ENCODE measurements at places on chromosomes 6 and 20.
A peak's percentile ranks its signal among the peaks of the same experiment; 100 is the strongest.

GRCh38 chr6:35894776-35895175, 26.1 kb downstream of the SRPK1 start:
- DNase-seq, result no peak

DNA sequence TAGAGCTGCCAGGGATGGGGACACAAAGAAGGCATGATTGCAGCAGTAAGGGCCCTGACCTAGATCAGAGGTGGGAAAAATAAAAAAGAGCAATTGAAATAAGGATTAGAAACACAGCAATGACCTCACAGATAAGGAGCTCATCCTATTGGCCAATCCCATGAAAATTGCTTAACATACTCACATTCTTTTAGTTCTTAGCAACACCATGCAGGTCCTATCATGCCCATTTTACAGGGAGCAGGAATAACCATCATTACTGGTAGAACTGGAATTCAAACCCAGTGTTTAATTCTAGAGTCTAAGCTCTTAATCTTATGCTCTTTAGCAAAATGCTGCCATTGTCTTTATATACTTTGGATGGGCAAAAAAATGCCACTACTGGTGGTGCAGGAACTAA, 267.7 kb downstream of the RNF144B start:
- no peak for DNase-seq

GRCh38 chr20:32327087-32327681, 30.9 kb upstream of the ASXL1 start:
- DNase-seq, result no peak

DNA sequence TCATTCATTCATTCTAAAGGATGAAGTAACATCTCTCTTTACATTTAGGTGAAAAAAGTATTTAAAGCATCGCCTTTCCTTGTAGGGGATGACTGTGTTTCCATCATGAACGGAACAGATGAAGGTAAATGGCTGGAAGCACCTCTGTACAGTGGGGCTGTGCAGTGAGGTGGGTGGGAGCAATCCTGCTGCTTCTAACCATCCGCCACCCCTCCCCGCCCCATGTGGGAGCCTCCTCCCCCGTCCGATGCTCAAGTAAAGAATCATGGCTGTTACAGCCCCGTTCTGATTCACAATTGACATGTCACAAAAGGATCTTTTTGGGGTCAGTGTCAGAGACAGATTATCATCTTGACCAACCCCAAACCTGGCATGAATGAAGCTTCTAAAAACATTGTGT, 19.3 kb downstream of the ENTPD6 start:
- DNase-seq, result no peak

GRCh38 chr6:25401711-25402110, 122.5 kb downstream of the CARMIL1 start:
- DNase-seq, result no peak

DNA sequence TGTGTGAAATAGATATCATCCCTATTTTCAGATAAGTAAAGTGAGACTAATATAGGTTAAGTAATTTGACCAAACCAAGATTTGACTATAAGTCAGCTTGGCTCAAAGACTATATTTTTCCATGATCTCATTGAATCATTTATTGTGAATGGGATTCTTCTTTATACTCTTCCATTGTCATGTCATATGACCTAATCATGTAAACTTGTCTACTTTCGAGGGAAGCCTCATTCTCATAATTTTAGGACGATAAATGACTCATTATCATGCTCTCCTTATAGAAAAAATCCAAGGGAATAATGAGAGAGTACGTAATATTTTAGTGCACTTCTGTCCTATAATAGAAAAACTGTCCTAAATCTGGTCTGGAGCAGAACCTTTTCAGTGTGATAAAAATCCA, 40.9 kb upstream of the CCN6 start:
- DNase-seq, result no peak

GRCh38 chr6:106439459-106439858, 78.9 kb downstream of the CRYBG1 start:
- DNase-seq, result no peak

GRCh38 chr6:169253337-169254238, at the start of gene THBS2:
Gene THBS2 (minus strand): TSS chr6:169253846. CDS start chr6:169250784, 3,062 bp downstream.
- DNase-seq, result no peak

DNA sequence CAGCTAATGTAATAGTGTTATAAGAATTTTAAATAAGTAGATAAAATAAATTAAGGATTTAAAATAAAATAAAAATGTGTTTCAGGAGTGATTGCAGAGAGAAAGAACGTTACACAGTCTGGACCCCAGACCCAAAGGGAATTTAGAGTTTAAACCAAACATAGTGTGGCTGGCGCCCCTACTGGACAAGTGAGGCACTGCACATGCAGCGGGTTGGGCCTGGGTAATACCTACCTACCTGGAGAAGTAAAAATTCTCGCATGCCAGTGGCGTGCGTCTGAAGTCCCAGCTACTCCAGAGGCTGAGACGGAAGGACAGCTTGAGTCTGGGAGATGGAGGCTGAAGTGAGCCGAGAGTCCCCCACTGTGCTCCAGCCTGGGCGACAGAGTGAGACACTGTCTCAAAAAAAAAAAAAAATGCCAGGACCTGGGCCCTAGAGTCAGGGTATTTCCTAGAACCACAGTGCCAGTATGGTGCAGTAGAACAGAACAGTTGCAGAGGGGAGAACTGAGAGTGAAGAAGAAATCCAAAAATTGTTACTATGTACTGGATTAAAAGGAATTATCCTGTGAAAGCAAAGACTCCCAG, 71.4 kb upstream of the TCF21 start:
- DNase-seq, result peak; percentile 71

DNA sequence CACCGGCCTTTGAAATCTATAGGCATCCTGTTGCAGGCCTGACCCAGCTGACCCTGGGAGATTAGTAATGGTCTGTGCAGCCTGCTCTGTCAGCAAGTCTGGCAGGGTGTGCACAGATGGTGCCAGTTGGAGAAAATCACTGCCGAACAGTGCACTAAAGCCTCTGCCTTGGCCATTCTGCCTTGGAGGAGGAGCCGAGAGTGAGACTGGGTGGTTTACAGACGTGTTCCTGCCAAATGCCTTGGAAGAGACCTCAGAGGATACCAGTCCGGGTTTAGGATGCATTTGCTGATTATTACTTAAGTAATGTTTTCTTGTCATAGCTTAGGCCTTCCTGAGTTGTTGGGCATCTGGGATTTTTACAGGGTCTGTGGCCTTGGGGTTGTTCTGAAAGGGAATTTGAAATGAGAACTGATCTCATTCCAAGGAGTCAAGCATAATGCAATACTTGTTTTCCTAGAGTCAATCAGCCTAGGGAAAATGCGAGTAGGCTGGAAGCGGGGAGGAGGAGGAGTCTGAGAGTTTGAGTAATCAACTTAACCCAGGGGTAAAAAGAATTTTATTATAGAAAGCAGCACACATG, 292.1 kb downstream of the SOX4 start:
- no peak for DNase-seq

- DNase-seq, result no peak
Measured at GRCh38 chr6:155117256-155117655, 122.1 kb downstream of the TIAM2 start.

- peak; percentile 92 for DNase-seq
Measured at GRCh38 chr20:57709823-57710799, at the start of gene PMEPA1. Gene PMEPA1 (minus strand): TSS chr20:57710015. CDS start chr20:57709582, 433 bp downstream.

Data from stimulated activated CD4-positive, alpha-beta T cell treated with anti-CD3 and anti-CD28 coated beads, Interleukin-2, amount 100 ng/mL, for 24 hours (primary cell).